Breast epithelium (tissue), 4 donors: ENCODE measurements at places on chromosomes 16 and 17. TPM values are rescaled to one million over a fixed set of nuclear protein-coding genes. Genes with fewer than 3 reads are reported as not detected.

HSD17B2 gene
- 4.5 TPM for total RNA-seq

DYNLL2 gene
- total RNA-seq = 19.7 TPM

NQO1 gene
- 133 TPM for total RNA-seq

KCNH6 gene
- total RNA-seq = not detected

VAT1L gene
- total RNA-seq = 0.33 TPM

NIP7 gene
- total RNA-seq = 16.1 TPM

PRR29 gene
- total RNA-seq = 0.15 TPM

FOXJ1 gene
- not detected for total RNA-seq

ACAP1 gene
- total RNA-seq = 5.2 TPM

GRB7 gene
- 69.2 TPM for total RNA-seq

CARD14 gene
- 0.32 TPM for total RNA-seq

BEAN1 gene
- 3.5 TPM for total RNA-seq

HOXB1 gene
- total RNA-seq = not detected

PDILT gene
- not detected for total RNA-seq

KRTAP2-3 gene
- total RNA-seq = not detected

SLC5A10 gene
- total RNA-seq = not detected

PERCC1 gene
- total RNA-seq = not detected

FMNL1 gene
- total RNA-seq = 31.2 TPM

HSD17B1 gene
- 1.2 TPM for total RNA-seq

KRTAP4-1 gene
- total RNA-seq = not detected

ITGAL gene
- 2.4 TPM for total RNA-seq

MYH1 gene
- not detected for total RNA-seq

PRSS27 gene
- 0.29 TPM for total RNA-seq

DPEP1 gene
- 0.59 TPM for total RNA-seq
